ENCODE measurements at places on chromosomes 12 and 14.

GRCh38 chr14:78997811-78998210, 827.6 kb downstream of the NRXN3 start:
- peak; percentile 9 for DNase-seq

GRCh38 chr12:100995771-100996170, 201.2 kb downstream of the ANO4 start:
- DNase-seq = no peak

DNA sequence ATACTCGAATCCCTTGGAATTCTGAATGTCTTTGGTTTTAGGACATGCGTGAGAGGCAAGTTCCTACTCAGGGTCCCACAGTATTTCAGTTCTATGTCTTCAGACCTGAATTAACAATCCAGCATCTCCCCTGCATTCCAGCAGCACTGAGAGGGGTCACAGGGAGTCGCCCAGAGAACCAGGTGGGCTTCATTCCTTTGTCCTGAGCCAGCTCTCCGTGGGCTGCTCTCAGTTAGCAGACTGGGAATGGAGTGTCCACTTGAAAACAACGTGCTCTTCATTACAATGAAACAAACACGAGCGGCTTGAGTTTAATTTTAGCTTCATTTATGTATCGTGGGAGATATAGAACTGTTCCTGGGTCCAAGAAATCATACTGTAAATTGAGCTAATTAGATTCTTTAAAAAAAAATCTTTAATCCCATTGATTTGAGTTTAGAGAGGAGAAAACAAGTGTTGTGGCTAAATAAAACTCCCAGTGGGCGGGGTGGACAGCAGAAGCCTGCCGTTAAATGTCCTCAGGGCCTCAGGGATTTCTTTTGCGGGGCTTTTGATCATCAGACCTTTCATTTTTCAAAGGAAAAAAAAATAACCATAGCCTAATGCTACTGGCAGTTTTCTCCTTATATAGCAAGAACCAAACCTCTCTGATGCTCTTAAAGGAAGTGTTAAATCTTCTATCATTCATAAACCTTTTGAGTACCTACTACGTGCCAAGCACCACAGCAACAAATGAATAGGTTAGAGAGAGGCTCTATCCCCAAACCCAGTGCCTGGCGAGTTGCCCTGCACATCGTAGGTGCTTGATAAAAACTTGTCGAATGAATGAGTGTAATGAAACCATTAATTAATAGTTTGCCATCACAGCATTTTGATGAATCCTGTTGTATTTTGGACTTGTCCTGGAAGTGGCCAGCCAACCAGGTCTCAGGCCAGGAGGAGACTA, 140.4 kb downstream of the CHST11 start:
- DNase-seq = no peak

GRCh38 chr12:112875608-112876007, 31.2 kb upstream of the OAS1 start:
- no peak for DNase-seq

DNA sequence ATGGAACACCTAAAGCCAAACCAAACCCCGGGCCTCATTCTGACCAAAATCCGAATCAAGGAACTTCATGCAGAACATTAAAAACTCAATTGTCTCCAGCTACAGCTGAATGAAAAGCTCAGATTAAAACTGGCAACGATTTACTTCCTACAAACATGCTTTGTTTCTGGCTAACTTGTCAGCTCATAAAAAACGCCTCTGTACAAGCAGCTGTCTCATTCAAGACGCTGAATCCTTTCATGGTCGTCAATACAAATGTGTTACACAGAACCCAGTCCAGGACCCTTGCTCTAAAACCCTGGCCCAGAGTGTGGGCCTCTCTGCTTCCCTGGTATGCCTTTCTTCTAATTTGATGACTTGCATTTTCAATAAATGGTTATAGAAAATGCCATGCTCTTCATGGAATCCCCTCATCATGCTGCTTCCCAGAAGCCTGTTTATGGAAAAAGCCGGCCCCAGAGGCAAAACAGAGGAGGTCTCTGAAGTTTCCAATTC, 183.1 kb downstream of the PHLDA1 start:
- DNase-seq = no peak

- no peak for DNase-seq
Observed at GRCh38 chr12:30047516-30048254, 263.9 kb upstream of the TMTC1 start.

GRCh38 chr12:82619644-82620043, 67.1 kb upstream of the TMTC2 start:
- no peak for DNase-seq
